ENCODE measurements at places on chromosomes 12 and 14.

DNA sequence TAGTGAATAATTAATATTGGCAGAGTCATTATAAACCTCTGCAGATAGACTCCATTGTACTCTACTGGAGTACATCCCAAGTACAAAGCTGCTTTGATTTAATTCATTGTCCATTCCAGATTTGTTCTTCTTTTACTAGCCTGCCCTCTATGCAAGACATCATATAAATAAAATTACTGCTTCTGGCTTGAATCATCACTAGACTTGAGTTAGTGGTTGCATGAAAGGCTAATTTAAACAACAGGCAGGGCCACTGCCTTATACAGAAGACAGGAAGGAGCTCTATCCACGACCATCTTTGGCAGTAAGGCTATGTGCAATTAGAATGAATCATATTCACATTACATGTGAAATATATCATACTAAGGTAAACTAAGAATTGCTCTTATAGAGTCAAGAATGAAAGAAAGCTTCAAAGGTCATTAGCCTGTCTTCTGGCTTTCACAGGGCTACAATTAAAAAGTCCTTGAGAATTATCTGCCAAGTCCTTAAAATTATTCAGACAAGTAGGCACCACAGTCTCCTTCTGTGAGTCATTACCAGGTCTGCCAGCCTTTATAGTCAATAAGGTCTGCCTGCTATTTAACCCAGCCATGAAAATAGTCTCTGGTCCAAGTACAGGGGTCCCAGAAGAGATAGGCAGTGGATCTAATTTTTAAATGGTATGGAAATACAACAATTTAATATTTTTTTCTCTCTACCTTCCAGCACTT is 631.8 kb downstream of the TMTC2 start:
- DNase-seq: no peak

DNA sequence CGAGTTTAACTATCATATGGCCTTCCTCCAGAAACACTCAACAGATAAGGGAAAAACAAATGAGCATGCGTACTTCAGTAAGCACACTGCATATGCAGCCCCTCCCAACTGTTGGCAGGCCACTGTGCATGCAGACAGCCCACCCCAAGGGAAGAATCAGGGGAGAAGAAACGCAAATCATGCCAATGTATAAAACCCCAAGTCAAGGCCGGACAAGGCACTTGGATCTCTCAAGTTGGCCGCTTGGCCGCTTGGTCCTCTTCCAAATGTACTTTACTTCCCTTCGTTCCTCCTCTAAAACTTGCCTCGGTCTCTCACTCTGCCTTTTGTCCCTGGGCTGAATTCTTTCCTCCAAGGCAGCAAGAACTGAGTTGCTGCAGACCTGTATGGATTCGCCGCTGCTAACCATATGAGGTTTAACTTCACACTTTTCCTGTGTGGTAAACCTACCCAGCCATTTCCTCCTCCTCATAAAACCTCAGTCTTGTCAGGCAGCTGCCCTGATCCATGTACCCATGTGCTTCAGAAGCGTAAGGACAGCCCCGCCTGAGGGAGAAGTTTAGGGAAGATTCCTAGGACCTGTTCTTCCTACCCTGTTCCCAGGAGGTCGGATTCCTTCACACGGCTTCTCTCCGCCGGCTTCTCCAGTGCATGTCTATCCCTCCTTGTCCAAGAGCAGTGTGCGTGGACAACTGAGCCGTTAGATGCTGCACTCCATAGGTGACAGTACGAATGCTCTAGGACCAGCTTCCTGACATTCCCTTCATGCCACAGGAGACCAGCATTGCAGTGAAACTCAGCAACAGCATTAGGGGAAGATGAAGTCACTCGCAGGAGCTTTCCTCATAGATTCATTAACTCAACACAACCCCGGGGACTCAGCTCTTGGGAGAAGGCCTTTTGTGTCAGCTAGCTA is 188.0 kb downstream of the MON2 start:
- no peak for DNase-seq

GRCh38 chr12:78331753-78332152 is 501.1 kb downstream of the NAV3 start:
- no peak for DNase-seq

- DNase-seq: no peak
Observed at GRCh38 chr12:58720421-58720820, 199.9 kb downstream of the LRIG3 start.

- DNase-seq: no peak
Observed at GRCh38 chr14:52473557-52473956, 78.7 kb downstream of the TXNDC16 start.

DNA sequence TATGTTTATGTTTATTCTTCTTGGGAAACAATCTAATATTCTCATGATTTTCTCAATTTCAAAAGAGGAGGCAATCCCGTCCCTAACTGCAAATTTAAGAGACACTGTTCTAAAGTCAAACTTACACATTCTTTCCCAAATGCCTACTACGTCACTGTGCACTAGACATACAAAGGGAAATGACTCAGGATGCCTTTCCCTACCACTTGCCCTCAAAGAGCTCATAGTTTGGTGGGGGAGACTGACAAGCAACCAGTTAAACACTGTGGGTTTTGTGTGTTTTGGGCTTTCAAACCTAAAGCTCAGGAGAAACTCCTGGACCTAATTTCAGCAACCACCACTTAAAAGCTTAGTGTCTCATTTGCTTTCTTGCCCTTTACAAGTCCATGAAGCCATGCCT is 58.4 kb downstream of the ATP2B1 start:
- no peak for DNase-seq

DNA sequence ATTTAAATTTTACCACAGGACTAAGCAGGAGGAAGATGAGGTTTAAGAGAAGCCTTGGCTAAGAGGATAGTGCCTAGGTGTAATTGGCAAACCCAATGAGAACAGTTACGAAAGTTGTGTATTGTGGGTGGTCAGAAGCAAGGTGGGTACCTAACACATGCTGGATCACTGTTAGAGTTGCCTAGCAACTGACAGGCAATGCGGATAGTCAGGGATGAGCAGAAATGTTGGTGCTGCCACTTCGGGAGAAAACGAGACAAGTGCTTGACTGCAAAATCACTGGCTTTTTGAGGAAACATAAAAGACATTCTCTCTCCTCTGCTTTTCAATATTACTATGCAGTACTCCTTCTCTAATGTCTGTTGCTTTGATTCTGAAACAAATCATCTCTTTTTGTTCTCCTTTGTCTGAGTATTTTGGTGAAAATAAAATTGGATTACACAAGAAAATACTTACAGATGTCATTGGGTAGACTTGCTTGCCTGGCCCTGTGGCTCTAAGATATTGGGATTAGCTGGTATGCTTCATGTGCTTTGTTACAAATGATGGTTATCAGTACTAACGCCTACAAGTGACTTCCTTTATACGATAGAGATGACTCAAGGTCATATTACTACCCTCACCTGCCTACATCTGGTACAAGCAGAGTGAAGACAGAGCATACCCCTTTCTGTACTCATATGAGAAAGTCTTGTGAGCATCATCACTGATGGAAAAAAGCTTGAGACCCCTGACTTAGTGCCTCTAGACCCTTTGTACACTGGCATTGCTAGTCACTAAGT is 48.0 kb downstream of the TDP1 start:
- no peak for DNase-seq

GRCh38 chr14:67449096-67449495 is 37.1 kb upstream of the PLEK2 start:
- DNase-seq: no peak

- DNase-seq: no peak
Observed at GRCh38 chr14:43591776-43592175, 915.3 kb downstream of the FSCB start.

DNA sequence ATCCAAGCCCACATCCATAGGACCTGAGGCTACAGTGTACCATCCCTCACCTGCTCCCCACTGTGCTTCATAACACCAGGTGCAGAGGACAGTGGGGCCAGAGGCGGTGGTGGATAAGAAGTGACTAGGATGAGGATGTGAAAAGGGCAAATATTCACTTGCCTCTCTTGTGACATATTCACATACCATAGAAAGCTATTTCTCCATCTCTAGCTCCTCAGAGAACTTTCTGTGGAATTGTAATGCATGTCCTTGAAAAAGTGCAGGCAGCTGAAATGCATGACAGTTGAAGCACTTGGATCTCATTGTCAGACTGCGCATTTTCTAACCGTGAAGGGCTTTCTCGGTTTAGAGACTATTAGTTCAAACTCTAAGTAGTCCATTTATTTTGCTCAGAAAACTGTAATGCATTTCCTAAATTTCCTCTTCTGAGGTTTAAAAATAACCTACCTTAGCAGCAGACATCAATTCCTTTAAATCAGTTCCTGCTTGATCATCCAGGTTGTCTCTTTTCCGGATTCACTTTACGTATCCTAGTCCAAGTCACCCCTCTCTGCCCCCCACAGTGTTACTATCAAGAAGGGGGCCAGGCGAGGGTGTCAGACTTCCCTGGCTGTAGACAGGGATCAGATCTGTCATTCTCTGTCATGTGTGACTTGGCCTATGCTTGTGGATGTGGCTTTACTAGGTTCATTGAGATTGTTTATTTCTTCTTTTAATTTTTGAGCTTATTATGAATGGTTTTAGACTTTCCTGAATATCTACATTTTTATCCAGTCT is 984.0 kb upstream of the TMEM132C start:
- DNase-seq: no peak

DNA sequence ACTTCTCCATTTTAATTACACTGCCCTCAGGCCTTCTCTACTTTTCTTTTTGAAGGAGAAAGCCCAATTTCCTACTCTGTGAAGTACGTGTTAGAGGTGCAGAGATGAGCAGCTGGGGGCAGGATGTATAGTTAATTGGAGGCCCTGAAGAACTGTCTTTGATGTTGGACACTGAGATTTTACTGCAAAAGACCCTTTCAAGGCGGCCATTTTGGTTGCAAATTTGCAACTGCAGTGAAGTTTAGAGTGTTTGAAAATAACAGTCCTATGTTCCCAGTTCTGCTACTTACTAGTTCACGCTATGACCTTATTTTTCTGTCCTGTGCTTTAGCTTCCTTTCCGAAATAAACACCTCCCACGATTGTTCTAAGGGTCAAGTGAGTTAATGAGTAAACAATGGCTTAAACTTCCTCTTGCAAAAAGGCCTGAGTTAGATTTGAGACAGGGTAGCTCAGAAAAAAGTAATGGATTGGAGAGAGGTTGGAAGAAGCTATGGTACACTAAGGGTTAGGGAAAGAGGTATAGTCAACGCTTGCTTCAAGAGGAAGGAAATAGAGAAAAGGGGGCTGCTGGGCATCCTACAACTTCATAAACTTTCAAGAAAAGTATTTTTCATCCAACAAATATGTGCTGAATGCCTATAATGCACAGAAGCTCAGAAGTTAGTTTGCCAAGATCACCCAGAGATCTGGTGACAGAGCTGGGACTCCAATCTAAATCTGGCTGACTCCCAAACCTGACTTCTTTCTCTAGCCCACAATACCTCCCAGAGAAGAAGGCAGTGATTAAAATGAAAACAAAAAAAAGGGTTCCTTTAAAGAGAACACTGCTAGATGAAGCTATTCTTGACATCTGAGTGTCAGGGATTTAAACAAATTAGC is 26.4 kb upstream of the DICER1 start:
- DNase-seq: no peak

- DNase-seq: no peak
Observed at GRCh38 chr12:128840862-128841468, 12.3 kb upstream of the GLT1D1 start.

GRCh38 chr14:90445011-90445410 is 48.2 kb downstream of the CALM1 start:
- DNase-seq: no peak

GRCh38 chr12:24977711-24978110 is 28.8 kb upstream of the BCAT1 start:
- no peak for DNase-seq

DNA sequence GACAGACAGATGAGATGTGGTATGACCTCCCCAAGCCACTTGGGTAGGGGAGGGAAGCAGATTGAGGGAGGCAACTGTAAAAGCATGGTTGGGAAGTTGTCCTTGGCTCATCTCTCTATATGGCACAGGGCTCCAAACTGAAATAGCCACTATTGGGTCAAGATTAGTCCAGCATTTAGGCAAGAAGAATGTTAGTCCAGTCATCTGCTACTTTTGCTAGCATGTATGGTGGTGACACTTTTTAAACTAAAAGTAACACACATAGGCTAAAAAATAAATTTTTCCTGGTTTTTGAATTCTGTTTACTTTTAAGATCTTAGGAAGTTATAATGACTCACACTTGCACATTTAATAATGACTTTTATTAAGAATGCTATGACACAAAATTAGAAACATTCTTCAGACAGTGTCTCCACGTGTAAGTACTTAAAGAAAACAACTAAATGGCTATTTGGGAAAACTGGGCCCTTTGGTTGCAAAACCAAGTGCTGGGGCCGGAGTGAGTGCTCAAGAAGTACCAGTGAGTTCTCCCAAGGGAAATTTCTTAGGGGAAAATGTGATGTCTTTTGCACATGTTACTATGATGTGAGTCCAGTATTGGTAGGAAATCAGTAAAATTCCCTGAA is 179.1 kb upstream of the HIF1A start:
- no peak for DNase-seq

DNA sequence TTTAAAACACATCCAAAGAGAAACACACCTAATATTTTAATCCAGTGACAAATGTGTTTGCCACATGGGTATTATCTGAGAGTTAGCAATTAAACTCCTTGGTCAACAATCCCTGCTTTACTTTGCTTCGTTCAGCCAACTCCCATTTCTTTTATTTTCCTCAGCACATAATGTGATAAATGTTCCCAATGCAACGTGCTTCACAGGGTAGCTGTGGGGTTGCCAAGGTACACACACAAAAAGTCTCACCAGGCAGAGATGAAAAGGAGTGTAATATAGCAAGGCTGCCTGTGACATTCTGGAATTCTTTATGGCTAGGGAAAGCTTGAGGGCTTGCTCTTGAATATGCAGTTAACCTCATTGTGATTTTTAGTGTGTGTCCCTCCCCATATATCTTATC is 208.0 kb upstream of the DIO2 start:
- no peak for DNase-seq

GRCh38 chr14:67538501-67538900 is 5.4 kb downstream of the PLEKHH1 start:
- DNase-seq: no peak

GRCh38 chr12:48956279-48957140 is 777 bp downstream of the ARF3 start:
- DNase-seq: no peak

GRCh38 chr14:32352631-32353030 is 23.5 kb downstream of the AKAP6 start:
- DNase-seq: no peak

GRCh38 chr12:48104531-48104930 is 1.3 kb downstream of the SENP1 start:
- DNase-seq: no peak

DNA sequence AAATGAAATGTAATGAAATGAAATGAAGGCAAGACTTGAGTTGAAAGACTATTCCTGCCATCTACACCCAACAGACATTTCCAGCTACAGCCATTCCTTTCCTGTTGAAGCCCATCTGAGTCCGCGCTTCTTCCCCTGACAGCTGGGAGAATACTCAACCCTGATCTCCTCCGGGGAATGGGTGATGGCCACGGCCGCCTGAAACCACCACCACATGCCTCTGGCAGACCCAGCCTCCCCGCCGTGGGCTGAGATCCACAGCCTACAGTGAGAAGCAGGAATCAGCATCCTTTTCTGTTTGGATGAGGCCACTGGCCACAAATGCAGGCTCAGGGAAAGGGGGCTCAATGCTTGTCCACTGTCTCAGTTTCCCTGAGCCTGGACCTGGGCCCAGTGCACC is 130.3 kb downstream of the NCOR2 start:
- DNase-seq: no peak

GRCh38 chr14:51855234-51855633 is 5.2 kb upstream of the GNG2 start:
- DNase-seq: no peak

Data from activated CD4-positive, alpha-beta T cell treated with anti-CD3 and anti-CD28 coated beads, Interleukin-2, amount 50 U/mL, for 4 hours (primary cell).